ENCODE measurements at places on chromosomes 4 and X.

DNA sequence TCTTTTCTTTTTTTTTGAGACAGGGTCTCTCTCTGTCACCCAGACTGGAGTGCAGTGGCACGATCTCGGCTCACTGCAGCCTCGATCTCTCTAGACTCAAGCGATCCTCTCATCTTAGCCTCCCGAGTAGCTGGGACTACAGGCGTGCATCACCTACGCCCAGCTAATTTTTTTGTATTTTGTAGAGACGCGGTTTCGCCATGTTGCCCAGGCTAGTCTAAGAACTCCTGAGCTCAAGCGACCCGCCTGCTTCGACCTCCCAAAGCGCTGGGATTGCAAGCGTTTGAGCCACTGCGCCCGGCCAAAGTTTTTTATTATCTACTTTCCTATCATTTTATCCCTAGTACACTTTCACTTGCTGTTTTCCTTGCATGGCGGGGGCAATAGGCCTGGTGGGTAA lies 1.4 kb downstream of the UBA6 start:
- H3K4me1 ChIP-seq = peaks cover 6% of the 10 kb centered on the region
- H3K27ac ChIP-seq = no peak overlapping the region
- no peaks in the 10 kb centered on the region for H3K27me3 ChIP-seq
- DNase-seq = no peak

DNA sequence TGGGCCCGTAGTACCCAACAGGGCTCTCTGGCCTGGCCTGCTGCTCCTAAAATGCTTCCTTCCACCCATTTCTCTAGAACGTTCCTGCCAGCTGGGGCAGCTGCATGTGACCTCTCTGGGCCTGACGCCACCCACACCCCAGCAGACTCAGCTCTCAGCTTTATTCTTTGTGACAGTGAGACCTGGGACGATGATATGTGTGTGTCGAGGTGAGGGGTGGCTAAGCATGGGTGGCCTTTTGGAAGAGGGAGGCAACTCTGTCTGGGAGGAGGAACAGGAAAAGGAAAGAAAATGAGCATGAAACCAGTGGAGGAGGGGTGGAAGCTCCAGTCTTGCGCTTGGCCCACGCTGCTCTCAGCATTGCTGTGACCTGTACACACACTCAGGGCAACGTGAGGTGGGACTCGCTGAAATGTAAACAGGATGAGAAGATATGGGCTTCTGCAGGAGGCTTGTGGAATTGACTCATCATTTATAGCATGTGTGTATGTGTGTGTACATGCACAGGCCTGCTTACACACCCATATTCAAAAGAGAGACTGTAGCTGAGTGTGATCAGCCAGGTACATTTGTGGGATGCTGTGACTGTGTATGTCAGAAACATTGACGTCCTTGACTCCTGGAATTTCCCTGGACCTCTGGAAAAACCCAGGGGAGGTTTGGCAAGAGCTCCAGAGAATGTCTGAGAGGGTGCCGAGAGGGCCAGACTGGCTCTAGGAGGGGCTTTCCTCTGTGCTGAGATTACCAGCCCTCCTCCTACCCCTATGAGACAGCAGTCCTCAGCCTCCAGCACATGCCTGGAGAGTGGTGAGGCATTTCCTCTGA lies 137.9 kb downstream of the PJA1 start:
- peak overlapping the region; percentile 84 for H3K27ac ChIP-seq
- H3K27me3 ChIP-seq = peaks cover 2% of the 10 kb centered on the region
- H3K4me3 ChIP-seq = no peak overlapping the region

GRCh38 chrX:6456196-6456595 lies 78.7 kb downstream of the VCX3A start:
- H3K4me1 ChIP-seq = no peaks in the 10 kb centered on the region
- DNase-seq = no peak
- H3K4me3 ChIP-seq = no peak overlapping the region
- no peaks in the 10 kb centered on the region for H3K36me3 ChIP-seq
- H3K27ac ChIP-seq = no peak overlapping the region

DNA sequence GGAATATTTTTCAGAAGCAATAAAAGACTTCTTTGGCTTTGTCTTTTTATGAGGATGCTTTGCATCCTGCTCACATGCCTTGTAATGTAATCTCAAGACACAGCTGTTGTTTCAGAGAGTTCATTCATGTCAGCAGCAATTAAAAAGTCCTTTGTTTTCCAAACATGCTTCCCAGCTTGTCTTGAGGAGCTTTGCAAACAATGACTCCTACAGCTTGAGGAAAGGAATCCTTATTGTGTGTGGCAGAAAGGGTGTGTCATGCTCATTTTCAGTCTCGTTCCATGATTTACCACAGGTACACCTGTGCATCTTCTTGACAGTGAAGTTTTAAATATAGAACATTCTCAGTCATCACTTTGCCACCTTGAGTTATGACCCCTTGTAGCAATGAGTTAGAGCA lies 139.2 kb upstream of the AADAT start:
- H3K4me3 ChIP-seq = no peak overlapping the region
- no peaks in the 10 kb centered on the region for H3K4me1 ChIP-seq
- H3K27me3 ChIP-seq = no peaks in the 10 kb centered on the region
- no peaks in the 10 kb centered on the region for H3K36me3 ChIP-seq

All from IMR-90 (cell line).